Inflammatory macrophage treated with lipopolysaccharide for 1 hour (primary cell): ENCODE measurements at places on chromosomes 3 and 15.
A peak's percentile ranks its signal among the peaks of the same experiment; 100 is the strongest.

GRCh38 chr3:45640724-45641361 lies 46.3 kb downstream of the LIMD1 start:
- no peak for DNase-seq

GRCh38 chr15:58785355-58785754 lies 14.3 kb downstream of the MINDY2 start:
- no peak for DNase-seq

GRCh38 chr3:127964053-127964452 lies 49.0 kb downstream of the KBTBD12 start:
- no peak for DNase-seq

GRCh38 chr15:49300856-49301255 lies 122.2 kb upstream of the FGF7 start:
- DNase-seq = no peak

DNA sequence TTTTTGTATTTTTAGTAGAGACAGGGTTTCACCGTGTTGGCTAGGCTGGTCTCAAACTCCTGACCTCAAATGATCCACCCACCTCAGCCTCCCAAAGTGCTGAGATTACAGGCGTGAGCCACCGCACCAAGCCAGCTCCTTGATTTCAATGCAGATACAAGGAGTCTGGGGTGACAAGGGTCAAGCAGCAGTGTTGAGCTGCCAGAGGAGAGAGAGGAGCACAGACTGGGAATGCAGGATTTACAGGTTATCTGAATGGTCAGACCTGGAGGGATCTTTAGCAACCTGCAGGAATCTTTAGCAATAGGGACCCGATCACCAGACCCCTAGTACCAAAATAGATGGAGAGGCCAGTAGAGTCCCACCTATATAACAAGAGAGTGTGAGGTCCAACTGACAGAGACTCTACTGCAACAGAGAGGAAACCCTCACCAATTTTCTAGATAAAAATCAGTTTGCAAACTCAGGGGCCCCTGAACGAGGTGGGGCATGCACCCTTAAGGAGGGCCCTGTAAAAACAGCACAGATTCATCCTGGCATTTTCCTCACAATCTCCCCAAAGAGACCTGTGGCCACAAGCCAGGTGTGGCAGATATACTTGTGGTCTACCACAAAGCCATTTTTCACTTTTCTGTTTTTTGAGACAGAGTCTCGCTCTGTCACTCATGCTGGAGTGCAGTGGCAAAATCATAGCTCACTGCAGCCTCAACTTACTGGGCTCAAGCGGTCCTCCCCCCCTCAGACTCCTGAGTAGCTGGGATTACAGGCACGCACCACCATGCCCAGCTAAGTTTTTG lies 10.7 kb upstream of the SHISA5 start:
- DNase-seq = no peak

DNA sequence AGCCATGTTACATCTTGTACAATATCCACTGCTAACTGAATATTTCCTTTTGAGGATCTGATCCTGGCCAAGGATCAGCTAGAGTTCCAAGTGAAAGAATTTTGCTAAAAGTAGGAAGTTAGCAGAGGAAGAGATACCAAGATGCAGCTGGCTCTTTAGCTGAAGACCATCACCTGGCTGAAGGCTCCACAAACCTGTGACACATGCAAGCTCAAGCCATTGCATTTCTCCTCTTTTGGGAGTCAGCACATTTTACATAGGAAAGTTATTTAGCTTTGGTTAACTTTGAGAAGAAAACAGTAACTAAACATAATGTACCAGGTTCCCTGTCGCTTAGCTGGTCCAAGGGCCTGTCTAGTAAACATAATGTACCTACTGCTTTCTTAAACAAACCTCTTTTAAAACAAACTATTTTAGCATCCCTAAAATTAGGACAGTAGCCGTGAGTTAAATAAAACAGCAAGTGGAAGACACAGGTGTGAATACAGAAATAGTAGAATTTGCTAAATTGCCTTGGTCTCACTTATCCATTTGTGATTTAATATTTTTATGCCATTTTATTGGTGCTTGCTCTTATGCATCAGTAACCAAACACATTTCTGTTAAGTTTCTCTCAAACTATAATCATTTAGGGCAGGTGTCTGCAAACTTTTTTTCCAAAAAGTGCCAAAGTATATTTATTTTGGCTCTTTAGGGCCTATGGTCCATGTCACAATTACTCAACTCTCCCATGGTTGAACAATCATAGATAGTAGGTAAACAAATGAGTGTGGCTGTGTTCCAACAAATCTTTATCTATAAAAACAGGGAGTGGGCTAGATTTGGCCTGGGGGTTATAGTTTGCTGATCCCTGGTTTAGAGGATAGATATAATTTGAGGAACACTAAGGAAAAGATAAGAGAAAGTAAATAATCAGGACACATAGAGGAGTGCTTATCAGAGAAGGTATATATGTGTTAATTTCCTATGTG lies 11.2 kb downstream of the GCSAM start:
- no peak for DNase-seq

DNA sequence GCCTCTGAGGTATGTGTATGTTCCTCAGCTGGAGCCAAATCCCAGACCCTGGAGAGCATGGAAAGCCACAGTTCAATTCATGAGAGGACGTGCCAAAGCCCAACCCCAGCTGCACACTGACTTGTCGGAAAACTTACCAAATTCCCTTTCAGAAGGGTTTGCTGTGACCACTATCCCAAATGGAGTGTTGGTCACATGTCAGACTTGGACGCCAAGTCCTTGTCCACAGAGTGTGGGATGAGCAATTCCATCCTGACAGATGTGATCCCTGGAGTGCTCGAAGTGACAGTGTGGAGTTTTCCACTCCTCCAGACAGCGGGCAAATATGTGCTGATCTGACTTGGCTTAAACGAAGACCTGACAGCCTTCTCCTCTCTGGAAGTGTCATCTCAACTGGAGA lies 71.2 kb downstream of the RORA start:
- DNase-seq = no peak

GRCh38 chr3:184727357-184728009 lies 15.6 kb upstream of the MAGEF1 start:
- peak; percentile 83 for DNase-seq

GRCh38 chr3:134496471-134497071 lies 10.7 kb downstream of the CEP63 start:
- DNase-seq = no peak

DNA sequence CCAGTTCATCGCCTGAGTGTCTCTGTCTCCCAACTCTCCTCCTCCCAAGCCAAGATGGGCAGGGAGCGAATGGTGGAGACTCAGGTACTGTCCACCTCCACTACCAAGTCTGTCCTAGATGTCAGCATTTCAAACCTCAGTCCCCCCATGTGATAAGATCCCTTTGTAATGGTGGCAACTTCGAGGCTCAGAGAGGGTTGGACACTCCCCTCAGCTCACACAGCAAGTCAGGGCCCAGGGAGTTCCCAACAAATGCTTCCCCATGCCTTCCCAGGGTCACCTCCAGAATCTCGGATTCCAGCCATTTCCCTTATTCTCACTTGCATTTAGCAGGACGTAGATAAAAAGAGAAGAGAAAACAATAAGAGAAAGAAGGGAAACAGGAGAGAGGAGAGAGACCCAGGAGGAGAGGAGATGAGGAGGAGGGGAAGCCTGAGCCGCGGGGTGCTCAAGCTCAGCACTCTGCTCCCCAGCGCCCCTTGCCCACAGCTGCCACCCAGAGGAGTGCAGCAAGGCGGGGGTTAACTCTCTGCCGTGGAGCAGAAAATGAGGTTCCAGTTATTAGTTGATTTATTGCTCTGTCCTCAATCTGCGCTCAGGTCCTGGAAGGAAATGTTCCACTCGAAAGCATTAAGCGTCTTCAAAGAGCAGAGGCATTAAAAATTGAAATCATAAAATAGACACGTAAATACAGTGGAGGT lies 84.1 kb upstream of the LINGO1 start:
- DNase-seq = no peak

DNA sequence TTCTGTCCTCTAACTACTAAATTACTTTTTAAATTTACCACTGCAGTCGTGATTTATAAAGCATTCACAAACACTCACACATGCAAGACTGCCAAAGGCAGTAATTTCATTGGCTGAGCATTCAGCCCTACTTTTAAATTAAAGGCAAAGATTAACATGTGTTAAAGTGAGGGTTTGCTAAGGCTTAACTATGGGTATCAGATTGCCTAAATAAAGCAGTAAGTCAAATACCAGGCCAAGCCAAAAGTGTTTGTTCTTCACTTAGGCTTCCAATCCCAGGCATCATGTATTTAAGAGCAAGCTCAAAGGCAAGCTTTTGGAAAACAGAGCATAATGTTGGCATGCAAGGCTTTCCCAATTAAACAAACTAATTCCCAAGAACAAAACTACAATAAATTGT lies 187.3 kb downstream of the SUCNR1 start:
- DNase-seq = no peak

GRCh38 chr3:151282921-151283320 lies 4.6 kb upstream of the P2RY14 start:
- peak; percentile 73 for DNase-seq

- DNase-seq = no peak
Observed at GRCh38 chr3:155293516-155293915, at the start of gene STRIT1. TSS of gene STRIT1 (minus strand) at chr3:155293683.

GRCh38 chr3:117217355-117217754 lies 507.8 kb downstream of the TUSC7 start:
- DNase-seq = no peak

GRCh38 chr3:96209699-96210098 lies 604.7 kb upstream of the EPHA6 start:
- DNase-seq = no peak

- DNase-seq = no peak
Observed at GRCh38 chr3:133989936-133990702, 39.6 kb downstream of the SLCO2A1 start.

DNA sequence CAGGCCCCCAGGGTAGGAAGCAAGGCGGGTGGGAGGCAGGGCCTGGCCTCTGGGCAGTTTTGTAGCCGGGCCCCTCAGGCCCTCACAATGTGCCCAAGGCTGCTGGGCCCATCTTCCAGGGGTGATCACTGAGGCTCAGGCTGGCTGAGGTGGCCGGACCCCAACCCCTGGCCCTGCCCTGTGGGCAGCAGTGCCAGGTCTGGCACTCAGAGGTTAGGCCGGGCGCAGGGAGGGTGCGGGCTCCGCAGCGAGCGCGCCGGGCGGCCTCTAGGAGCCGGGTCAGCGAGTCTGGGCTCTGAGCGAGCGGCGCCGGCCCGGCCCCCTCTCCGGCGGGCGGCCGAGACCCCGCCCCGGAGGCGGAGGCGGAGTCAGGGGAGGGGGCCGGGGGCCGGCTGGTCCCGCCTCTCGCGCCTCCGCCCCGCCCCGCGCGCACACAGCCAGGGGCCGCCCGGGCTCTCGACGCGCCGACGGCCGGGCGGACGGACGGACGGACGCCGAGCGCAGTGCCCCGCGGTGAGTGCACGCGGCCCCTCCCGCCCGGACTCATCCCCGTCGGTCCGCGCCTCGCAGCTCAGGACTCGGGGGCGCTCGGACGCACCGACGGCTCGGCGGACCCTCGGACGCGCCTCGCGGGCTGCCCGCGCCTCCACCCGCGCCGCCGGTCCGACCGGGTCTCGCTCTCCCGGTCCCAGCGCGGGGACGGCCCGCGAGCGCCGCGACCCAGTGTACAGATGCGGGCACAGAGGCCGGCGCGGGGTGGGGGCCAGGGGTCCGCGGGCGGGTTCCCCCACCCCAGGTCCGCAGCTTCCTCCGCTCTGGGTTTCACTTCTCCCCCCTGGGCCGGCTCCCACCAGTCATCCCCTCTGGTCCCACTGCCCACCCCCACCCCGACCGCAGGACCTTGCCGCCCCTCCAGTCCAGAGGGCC lies at the start of gene FBLN2:
Gene FBLN2 (plus strand): TSS at position 430 of the 927 bp plus-strand sequence. CDS start 21,231 bp downstream, outside the sequence.
- DNase-seq = no peak

GRCh38 chr3:119676020-119676419 lies 1.2 kb downstream of the COX17 start:
- peak; percentile 35 for DNase-seq

GRCh38 chr15:69760258-69760845 lies 307.7 kb downstream of the RPLP1 start:
- DNase-seq = peak; percentile 87

- DNase-seq = no peak
Observed at GRCh38 chr3:139327861-139328260, 16.0 kb upstream of the MRPS22 start.

DNA sequence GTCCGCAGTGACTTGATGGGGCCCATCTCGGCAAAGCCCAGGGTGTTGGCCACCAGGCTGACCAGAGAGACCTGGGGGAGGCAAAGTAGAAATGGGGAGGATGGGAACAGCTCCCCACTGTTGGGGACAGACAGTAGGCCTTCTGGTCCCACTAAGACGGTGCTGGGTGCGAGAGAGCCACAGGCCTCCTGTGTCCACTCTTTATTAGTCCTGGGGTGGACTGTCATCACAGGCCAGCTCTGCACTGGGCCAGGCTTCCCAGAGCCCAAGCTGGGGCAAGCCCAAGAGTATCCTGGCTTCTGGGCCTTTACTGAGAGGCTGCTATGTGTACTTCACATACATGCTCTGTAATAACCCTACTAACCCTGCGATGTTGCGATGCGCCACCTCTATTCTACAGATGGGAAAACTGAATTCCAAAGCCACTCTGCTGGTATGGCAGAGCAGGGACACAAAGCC lies 66.4 kb downstream of the EXOG start:
- no peak for DNase-seq

DNA sequence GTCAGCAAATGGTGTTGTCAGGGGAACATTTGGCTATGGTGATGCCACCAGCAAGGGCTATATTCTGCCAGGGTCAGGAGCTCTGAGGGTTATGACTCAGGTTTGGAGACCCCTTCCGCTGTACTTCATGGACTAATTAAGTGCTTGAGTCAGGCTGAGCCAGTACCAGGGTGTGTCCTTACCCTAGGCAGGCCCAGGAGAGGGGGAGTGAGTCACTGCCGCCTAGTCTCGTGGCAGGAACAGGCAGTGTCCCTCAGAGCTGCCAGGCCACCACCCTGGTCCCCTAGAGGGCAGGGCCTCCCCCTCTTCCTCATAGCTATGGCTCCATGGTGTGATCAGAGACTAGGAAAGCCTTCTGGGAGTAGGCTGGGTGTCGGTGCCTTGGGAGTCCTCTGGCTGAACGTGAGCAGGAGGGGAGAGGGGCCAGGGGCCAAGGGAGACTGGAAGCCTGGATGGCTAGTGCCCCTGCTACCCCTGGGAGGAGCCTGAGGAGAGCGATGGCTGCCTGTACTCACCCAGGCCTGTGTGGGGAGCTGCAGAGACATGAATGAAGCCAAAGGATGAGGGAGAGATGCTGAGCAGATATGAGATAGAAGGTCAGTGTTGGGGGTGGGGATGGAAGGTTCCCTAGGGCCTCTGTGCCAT lies 10.6 kb downstream of the MAPKAPK3 start:
- peak; percentile 83 for DNase-seq

- DNase-seq = no peak
Observed at GRCh38 chr3:123157209-123157597, 44.5 kb upstream of the SEC22A start.

GRCh38 chr3:49924683-49925082 lies 4.9 kb downstream of the MON1A start:
- no peak for DNase-seq

DNA sequence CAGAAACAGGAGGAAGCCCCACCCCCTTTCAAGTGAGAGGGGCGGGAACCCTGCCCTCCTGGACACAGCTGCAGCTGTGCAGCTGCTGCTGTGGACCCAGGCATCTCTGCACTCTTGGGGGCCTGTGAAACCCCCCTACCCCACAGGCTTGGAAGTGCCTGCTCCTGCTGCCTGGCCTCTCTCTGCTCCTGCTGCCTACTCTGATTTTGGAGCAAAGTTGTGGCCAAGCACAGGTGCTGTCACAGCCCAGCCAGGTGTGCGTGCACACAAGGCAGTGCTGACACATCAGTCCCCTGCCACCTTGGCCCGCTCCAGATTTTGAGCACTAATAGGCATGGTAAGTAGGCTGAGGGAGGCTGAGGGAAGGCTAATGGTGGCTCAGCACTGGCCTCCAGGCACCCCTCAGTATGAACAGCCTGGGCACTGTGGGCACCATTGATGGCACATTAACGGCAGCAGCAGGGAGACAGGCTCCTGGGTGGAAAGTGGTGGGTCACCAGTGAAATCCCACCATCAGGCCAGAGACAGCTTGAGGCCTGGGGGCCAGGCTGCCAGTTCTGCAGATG lies 890.9 kb downstream of the GBE1 start:
- DNase-seq = no peak
